NB4 (cell line): ENCODE measurements at places on chromosomes 5 and 9.

DNA sequence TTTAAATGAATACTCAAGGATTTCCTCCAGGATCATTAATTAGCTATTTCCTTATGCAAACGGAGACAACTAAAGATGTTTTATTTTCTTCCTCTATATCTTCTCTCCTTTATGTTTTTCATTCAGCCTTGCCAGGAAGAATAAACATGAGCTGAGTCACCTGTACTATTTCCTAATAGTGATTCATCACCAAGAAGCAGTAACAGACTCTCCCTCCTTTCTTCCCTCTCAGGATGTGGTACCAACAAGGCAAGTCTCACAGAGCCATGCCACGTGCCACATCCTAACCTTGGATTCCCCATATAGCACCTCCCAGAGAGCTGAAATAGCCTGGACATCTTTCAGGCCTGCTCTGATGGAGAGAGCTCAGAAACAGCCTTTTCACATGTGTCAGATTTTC, 758.6 kb upstream of the DMAC1 start:
- no peak for DNase-seq

DNA sequence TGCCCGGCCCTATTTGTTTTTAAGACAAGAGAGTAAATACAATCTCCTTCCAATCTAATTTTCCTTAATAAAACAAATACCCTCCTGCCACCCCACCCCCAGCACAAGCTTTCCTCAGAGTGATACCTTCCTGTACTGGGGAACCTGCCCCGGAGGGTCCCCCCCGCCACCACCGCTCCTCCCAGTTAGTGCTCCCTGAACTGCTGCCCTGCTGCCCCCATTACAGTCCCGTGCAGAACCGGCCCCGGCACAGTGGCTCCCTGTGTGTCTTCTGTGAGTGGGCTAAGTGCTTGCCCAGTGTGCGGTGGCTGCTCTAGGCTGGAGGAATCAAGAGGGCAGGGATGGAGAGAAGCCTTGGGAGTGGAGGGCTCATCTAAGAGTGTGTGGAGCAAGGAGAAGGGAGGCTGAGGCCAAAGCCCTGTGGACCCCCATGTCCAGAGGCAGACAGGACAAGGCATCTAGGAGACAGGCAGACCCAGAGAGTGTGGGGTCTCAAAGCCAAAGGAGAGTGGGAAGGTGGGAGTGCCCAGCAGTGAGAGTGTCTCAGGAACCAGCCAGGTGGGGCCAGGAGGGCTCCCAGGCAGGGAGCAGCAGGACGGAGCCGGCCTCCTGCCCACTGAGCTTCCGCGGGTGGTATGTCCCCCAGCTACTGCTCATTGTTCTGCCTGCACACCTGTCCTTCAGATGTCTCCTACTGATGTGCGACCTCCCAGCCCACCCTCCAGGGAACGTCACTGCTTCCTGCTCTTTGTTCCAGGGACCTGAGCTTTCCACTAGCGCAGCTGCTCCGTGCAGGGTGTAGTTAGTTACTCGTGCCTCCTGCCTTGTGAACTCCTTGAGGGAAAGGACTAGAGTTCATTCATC, 129.0 kb downstream of the DAB2IP start:
- no peak for DNase-seq

DNA sequence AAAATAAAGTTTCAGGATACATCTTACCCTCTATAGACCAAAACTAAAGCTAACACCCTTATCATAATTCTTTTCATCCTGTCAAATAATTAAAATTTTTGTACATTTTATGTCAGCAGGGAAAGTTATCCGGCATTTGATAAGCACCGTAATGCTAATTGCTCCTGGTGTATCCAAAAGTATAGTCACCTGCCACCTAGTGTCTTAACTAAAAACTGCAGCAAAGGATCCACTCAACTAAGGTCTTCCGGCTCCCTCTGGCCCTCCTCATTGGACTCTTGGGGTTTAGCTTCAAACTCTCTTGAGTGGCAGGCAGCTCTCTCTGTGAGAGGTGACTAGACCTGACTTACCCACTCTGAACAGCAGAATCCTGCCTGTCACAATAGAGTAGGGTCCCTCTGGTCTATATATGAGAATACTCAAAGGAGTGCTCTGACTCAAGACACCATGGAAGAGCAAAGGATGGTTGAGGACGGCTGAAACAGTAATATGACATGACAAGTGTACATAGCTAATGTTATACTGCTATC, 60.4 kb upstream of the CAST start:
- peak; percentile 53 for DNase-seq

DNA sequence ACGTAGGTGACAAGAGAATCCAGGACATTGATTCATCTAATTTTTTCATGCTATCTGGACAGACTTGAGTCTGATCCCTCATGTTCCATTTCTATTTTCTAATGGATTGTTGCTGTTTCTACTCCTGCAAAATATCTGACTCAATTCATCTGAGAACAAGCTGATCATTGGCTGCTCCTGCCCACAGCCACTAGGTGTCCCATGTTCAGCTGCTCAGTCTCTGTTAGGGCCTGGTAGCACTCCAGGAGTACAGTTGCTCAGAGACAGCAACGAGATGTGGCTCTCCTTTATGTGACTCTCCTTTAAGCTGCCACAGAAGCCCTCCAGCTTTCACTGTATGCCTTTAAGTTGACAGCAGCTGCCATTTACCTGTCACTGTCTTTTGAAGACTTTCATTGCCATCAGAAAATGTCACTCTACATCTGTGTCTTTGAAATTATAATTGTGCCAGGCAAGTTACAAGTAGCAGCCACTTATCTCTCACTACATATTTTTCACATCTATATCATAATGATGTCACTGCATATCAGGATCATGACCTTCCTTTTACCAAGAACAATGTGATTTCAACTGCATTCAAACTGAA, 1944.2 kb upstream of the NUDT12 start:
- peak; percentile 17 for DNase-seq

DNA sequence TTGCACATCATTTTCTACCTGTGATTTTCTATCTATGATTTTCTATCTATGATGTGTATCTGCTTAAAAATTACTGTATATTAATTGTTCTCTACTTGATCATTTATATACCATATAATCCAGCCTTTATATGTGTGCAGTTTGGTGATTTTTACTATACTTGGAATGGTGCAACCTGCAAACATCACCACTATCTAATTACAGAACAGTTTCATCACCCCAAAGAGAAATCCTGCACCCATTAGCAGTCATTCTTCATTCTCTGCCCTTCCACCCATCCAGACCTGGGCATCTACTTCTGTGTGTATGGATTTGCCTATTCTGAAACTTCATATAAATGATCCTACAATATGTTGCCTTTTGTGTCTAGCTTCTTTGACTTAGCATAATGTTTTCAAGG, 51.3 kb downstream of the CARTPT start:
- no peak for DNase-seq

DNA sequence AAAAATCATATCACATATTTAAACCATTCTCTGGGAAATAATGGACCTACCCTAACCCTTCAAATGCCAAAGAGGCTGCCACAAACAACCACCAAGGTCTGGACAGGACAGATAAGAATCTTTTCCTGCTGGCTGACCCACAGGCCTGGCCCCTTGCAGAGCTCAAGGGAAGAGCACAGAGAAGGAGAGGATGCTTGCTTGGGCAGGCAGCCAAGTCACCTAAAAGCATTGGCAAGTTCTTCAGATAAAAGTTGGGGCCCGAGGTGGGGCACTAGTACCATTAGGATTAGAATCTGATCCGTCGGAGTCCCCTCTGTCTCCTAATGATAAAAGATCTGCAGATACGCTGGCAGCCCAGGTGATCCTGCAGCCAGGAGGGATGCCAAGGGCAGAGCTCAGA, 176.6 kb downstream of the GABBR2 start:
- DNase-seq: no peak

DNA sequence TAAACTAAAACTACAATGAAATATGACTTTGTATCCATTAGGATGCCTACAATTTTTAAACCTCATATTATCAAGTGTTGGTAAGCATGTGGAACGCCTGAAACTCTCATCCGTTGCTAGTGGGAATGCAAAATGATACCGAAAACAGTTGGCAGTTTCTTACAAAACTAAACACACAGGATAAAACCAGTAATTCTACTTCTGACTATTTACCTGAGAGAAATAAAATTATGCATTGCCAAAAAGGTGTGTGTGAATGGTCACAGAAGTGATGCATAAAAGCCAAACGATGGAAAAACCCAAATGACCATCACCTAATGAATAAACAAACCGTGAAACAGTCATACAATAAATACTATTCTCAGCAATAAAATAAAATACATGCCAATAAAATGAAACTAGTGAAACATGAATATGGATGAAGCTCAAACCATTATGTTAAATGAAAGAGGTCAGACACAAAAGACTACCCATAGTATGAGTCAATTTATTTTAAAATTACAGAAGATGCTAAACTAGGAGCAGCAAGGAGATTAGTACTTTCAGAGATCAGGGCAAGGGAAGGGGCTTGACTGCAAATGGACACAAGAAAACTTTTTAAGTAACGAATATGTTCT, 13.4 kb downstream of the AUH start:
- DNase-seq: no peak

DNA sequence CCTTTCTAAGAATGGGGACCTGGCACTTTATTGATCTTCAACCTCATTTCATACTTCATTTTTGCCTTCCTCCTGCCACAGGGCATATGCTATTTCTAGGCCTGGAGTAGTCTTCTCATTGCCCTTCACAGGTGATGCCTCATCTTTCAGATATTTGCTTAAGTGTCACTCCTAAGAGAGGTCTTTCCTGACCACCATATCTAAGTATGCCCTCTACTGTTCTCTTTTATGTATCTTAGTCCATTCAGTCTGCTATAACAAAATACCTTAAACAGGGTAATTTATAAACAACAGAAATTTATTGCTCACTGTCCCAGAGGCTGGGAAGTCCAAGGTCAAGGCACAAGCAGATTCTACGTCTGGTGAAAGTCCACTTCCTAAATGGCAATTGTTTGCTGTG, 99.1 kb downstream of the ADAMTS6 start:
- no peak for DNase-seq

DNA sequence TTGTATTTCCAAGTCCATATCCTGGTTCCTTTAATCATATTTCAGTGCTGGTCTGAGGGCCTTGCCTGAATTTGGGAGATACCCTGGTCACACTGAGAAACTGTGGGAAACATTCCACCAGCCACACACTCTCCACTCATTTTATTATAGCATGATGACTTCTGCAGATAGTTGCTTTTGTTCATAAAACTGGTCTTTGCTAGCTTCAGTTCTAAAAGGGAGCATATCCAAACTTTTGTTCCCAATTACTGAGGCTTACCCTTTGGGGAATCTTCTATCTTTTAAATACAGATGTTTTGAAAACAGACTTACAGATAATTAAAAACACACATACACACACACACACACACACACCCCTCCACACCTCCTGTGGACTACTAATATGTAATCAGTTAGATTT, 21.0 kb downstream of the DMGDH start:
- no peak for DNase-seq

DNA sequence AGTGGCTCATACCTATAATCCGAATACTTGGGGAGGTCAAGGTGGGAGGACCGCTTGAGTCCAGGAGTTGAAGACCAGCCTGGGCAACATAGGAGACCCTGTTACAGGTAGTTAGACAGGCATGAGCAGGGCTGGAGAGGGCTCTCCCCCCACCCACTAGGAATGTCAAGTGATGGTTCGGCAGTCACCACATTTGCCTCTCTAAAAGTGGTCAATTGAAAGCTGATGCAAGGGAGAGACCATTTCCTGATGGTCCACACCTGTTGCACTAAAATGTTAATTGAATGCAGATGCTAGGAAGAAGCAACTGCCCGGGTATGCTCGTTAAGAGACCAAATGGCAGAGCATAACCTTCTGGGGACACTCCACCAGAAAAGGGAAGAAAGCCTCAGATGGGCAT, 82.7 kb downstream of the SFXN1 start:
- no peak for DNase-seq

GRCh38 chr5:140267559-140268018, 35.3 kb downstream of the PFDN1 start:
- no peak for DNase-seq

DNA sequence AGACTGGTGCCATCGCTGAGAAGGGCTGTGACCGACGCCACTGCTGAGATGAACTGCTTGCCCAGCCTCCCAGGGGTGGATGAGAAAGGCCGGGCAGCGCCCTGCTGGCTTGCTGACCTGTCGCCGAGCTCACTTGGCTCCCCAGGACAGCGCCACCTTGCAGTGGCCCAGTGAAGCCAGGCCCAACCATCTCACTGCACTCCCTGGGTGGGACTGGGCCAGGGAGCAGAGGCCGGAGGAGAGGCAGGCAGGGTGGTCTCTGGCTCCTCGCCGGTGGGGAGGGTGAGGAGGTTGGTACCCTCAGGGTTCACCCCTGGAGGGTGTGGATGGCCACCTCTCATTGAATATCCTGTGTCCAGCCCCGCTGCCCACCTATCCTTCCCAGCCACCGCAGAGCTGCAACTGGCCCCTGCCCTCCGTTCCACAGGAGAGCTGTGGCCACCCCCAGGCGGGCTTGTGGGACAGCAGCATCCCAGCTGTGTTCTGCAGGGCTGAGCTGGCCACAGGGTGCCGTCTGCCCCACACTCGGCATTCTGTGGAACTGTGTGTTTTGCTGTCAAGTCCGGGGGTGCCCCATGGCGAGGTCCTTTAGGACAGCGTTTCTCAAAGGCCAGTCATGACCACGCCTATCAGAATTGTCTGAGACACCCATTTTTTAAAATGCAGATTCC, 41.0 kb upstream of the FCN2 start:
- DNase-seq: no peak

- no peak for DNase-seq
Measured at GRCh38 chr5:131394128-131394527, 130.3 kb downstream of the CDC42SE2 start.

GRCh38 chr5:116273448-116274242, 188.8 kb downstream of the COMMD10 start:
- no peak for DNase-seq

DNA sequence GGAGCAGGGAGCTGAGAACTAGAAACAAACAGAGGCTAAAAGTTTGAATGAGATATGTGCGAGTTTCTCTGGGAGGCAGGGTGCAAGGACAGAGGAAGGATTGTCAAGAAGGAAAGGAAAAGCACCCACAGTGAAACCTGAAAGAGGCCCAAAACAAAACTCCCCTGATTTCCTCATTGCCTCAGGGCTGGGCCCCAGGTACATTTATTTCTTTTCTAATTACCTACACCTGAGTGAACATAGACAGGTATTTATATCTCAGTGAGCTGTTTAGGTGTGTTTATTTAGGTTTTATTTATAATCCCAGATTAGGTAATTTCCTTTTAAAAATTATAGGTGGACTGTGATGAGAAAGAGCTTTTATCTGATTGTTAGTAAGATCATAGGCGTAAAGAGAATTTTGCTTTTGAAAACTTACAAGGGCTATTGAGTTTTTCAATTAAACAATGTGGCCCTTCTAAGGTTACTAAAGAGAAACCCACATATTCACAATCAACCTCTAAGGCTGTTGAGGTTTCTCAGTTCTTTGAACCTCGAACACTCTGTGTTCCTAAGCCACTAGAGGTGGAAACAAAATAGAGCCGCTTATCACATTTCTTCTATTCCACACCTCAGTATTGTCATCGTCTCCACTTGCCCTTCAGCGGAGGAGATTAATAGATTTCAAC, 344.8 kb downstream of the ZNF608 start:
- DNase-seq: no peak

DNA sequence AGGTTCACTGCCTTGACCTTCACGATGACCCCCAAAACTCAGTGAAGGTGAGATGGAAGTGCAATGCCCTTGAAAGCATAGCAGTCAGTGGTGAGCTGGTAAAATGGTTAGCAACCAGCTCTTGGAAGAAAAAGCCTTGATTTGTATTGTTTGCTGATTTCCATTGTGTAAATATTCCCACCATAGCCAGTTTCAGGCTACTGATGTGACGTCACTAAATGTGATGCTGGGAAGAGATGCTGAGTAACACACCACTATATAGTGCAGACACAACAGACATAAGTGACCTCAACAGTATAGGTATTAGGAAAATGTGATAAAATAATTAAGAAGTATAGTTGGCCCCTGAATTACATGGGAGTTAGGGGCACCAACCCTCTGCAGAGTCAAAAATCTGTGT, 31.1 kb downstream of the GZMK start:
- DNase-seq: no peak
